ENCODE measurements at places on chromosomes 16 and 17.

- DNase-seq: no peak
Observed at GRCh38 chr16:82034981-82035612, at the start of gene HSD17B2. HSD17B2 (plus strand) TSS chr16:82035253; CDS start chr16:82035425, 172 bp downstream.

DNA sequence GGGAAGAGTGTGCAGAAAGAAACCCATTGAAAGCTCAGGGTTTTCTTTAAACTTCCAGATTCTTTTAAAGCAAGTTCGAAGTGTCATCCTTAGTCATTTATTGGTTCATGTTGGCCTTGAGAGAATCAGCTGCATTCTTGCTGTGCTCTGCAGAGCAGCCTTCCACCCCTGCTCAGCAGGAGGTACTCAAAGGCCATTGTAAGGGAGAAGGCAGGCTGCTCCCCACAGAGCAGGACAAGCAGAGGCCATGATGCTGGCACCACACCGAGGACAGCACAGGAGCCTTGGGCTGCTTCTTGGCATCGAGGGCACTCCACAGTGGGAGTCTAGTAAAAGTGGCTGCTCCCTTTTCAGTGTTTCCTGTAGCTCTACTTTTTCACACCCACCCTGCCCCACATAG lies 29.6 kb downstream of the NMT1 start:
- DNase-seq: no peak

- DNase-seq: no peak
Observed at GRCh38 chr16:88558457-88559442, 11.5 kb upstream of the ZC3H18 start.

- peak; percentile 44 for DNase-seq
Observed at GRCh38 chr17:29136998-29137730, 43.0 kb downstream of the MYO18A start.

DNA sequence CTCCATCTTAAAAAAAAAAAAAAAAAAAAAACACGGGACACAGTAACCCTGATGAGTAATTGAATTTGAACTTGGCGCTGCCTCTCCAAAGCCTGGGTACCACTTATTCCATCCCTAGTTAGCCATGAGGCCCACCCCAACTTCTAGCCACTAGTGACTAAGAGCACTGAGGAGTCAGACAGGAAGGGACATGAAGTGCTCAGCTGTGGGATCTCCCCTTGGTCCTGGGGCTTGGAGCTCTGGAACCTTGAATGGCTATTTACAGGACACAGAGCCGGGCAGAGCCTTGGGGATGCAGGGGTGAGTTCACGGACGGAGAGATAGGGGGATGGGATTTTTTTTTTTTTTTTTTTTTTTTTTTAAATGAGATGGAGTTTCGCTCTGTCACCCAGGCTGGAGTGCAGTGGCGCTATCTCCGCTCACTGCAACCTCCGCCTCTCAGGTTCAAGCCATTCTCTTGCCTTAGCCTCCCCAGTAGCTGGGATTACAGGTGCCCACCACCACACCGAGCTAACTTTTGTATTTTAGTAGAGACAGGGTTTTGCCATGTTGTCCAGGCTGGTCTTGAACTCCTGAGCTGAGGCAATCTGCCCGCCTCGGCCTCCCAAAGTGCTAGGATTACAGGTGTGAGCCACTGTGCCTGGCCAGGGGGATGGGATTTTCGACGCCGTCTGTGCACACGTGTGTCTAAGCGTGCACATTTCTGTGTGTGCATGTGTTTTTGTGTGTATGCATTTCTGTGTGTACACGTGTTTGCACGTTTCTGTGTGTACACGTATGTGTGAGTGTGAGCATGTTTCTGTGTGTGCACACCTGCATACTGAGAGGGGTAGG lies 20.4 kb upstream of the CIBAR2 start:
- DNase-seq: no peak

- DNase-seq: no peak
Observed at GRCh38 chr17:72361892-72362291, 241.1 kb downstream of the SOX9 start.

GRCh38 chr17:72176951-72177660 lies 56.3 kb downstream of the SOX9 start:
- DNase-seq: no peak

DNA sequence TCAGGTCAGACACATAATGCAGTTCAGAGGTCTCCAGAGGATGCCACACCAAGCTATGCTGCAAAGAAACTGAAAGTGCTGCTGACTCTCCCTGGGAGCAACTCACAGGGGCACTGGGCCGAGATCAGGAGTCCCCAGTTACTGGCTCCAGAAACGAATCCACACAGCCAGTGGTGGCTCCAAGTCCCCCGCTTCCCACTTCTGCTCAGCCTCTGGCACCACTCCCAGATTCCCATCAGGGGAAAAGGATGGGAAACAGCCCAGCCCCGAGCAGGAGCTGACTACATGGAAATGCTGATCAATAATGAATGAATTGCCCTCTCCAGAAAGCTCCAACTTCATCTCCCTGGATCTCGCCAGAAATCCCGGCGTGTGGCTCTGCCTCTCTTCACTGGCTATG lies 62.3 kb upstream of the CDH5 start:
- no peak for DNase-seq

- DNase-seq: no peak
Observed at GRCh38 chr17:65931246-65932149, 260.4 kb downstream of the CEP112 start.

DNA sequence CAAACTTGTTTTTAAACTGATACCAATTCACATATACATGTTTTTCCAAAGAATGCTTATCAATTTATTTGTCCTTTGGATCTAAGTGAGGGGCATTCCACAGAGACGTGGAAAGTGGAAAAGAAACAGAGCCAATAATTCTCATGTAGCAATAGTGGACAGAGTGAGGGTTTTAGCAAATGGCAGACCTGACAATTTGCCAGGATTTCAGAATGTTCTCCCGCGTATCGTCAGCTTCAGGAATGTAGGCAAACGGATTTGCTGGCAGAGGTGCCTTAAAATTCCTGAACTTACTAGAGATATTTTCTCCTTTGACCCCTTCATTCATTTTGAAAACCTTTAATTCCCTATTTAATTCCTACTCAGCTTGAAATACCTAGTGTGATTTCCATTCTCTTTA lies 193.4 kb upstream of the CPHXL start:
- no peak for DNase-seq

DNA sequence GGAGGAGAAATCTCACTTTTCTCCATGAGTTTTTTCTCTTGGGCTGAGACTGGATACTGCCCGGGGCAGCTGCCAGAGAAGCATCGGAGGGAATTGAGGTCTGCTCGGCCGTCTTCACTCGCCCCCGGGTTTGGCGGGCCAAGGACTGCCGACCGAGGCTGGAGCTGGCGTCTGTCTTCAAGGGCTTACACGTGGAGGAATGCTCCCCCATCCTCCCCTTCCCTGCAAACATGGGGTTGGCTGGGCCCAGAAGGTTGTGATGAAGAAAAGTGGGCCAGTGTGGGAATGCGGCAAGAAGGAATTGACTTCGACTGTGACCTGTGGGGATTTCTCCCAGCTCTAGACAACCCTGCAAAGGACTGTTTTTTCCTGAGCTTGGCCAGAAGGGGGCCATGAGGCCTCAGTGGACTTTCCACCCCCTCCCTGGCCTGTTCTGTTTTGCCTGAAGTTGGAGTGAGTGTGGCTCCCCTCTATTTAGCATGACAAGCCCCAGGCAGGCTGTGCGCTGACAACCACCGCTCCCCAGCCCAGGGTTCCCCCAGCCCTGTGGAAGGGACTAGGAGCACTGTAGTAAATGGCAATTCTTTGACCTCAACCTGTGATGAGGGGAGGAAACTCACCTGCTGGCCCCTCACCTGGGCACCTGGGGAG lies 19.1 kb downstream of the NGFR start:
- no peak for DNase-seq

- no peak for DNase-seq
Observed at GRCh38 chr16:47866423-47866822, 289.4 kb downstream of the ABCC12 start.

DNA sequence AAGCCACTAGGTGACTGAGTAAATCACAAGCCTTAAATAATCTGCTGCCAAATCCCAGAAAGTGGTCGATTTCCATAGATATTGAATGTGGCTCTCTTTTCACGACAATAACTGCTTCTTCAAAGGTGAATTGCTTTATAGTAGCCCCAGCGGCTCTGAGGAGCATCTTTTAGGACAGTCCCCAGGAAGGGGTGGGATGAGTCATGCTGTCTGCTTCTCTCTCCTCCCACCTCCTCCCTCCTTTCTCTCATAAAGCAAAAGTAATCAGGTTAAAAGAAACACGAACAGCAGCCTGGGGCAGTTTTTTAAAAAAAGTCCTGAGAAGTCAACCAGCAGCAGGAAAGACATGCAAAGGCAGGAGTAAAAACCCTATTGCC lies 1.8 kb downstream of the KIAA0513 start:
- peak; percentile 69 for DNase-seq

- DNase-seq: no peak
Observed at GRCh38 chr16:46428108-46429061, 192.8 kb downstream of the SHCBP1 start.

DNA sequence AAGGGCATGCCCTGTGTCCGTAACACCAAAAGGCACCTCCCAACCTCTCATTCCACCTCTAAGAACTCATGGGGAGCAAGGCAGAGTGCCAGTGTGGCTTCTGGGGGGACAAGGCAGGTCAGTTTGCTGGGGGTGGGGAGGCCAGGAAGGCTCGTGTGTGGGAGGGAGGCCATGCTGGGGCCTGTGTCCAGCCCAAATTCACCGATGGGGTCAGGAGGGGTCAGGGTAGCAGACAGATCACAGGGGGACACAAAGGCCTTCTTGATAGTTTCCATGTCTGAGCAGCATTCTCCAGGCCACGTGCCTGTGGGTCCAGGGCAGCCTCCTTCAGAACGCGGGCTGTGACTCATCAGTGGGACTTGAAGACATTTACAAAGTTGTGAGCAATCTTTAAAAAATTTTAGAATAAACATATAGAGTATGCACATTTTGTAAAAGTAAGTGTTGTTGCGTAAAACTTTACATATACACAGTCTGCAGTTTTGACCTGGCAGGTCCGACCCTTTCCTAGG lies 20.9 kb downstream of the SPACA3 start:
- no peak for DNase-seq

GRCh38 chr17:62855156-62855555 lies 47.0 kb upstream of the MARCHF10 start:
- no peak for DNase-seq

- DNase-seq: no peak
Observed at GRCh38 chr16:87006789-87007745, 310.1 kb downstream of the C16orf95 start.

- no peak for DNase-seq
Observed at GRCh38 chr16:47260503-47260902, 116.8 kb upstream of the NETO2 start.

GRCh38 chr17:77042476-77043231 lies 98.1 kb upstream of the SEC14L1 start:
- DNase-seq: no peak

Data from stimulated activated CD4-positive, alpha-beta T cell treated with anti-CD3 and anti-CD28 coated beads, Interleukin-2, amount 100 ng/mL, for 24 hours (primary cell).